ENCODE measurements at places on chromosomes 6 and 20. TPM values are rescaled to one million over a fixed set of nuclear protein-coding genes. Genes with fewer than 3 reads are reported as not detected.

RFX6 gene
- polyA plus RNA-seq = not detected

NRSN1 gene
- polyA plus RNA-seq = not detected

ADA gene
- 29.8 TPM for polyA plus RNA-seq

GCNT2 gene
- 2.9 TPM for polyA plus RNA-seq

SLC35D3 gene
- polyA plus RNA-seq = not detected

PLAGL2 gene
- polyA plus RNA-seq = 8.2 TPM

TXNDC5 gene
- 2,566 TPM for polyA plus RNA-seq

EFCAB8 gene
- polyA plus RNA-seq = 0.08 TPM

GRM4 gene
- polyA plus RNA-seq = not detected

SOBP gene
- 0.30 TPM for polyA plus RNA-seq

DDX43 gene
- polyA plus RNA-seq = 1.2 TPM

Measured in endothelial cell of umbilical vein (primary cell).